ENCODE measurements at places on chromosomes 2 and 18.

DNA sequence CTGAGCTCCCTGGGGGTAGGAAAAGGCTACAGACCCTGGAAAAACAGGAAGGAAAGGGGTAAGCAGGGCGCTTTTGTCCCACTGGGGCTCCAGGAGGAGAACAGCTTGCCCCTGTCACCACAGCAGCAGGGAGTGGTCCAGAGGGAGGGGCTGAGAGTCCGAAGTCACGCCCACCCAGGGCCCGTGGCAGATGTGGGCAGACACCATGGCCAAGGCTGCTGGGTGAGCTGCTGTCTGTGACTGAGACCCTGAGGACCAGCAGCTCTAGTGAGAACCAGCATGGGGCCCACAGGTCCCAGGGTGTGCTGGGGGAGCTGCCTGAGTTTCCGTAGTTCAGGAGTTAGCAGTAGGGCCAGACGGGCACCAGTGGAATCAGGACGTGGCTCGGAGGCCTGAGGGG is 162.0 kb downstream of the SPP2 start:
- no peak for DNase-seq

DNA sequence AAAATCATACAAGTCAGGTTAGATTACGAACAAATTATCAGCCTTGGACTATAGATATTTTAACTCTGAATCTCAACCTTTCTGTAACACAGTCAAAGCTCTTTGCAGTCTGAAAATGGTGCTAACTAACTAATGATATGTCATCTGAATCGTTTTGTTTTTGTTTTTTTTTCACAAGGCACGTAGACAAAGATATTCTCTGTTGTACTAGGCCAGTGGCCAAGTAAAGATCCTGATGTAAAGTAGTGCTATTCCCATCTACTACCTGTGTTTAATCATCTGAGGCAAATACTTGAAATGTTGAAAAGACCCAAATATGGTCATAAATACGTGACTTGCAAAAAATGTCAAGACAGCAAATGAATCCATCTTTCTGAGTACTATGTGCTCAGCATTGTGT is 65.7 kb downstream of the REL start:
- no peak for DNase-seq

DNA sequence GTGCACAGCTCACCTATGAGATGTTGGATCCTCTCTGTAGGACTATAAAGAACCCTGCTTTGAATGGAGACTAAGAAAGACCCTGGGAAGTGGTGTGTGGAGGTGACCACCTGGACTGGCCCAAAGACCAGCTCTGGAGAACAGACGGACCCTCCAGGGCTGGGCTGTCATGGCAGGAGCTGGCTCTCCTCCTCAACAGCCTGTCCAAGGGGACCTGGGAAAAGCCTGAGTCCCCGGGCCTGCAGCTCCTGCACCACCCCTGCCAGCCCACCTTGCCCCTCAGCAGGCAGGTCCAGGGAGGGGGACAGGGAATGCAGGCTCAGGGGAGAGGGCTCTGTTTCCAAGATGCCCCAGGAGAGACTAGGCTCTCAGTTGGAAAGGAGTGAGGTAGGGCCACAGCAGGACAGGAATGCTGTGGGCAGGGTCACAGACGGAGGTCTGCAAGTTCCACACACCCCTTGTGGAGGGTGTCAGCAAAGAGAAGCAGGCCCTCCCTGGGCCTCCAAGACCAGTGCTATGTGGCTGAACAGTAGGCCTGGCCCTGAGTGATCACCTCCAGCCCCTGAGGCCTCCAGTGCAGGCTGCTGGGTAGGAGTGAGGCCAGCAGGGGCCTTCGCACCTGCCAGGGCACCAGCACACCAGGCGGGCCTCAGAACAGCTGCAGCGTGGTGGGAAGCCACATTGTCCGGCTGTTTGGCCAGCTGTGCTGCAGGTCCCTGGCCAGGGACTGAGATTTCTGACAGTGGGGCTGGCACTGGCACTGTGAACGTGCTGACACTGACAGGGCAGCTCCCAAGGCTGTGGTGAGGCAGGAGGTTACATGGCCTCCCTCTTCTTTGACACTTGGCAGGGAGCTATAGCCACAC is 86.4 kb upstream of the OTOS start:
- DNase-seq, result no peak

GRCh38 chr2:45696708-45697107 is 45.2 kb downstream of the PRKCE start:
- DNase-seq, result no peak

- DNase-seq, result no peak
These were observed 433 bp downstream of the NPC1 start for GRCh38 chr18:23585897-23586248.

DNA sequence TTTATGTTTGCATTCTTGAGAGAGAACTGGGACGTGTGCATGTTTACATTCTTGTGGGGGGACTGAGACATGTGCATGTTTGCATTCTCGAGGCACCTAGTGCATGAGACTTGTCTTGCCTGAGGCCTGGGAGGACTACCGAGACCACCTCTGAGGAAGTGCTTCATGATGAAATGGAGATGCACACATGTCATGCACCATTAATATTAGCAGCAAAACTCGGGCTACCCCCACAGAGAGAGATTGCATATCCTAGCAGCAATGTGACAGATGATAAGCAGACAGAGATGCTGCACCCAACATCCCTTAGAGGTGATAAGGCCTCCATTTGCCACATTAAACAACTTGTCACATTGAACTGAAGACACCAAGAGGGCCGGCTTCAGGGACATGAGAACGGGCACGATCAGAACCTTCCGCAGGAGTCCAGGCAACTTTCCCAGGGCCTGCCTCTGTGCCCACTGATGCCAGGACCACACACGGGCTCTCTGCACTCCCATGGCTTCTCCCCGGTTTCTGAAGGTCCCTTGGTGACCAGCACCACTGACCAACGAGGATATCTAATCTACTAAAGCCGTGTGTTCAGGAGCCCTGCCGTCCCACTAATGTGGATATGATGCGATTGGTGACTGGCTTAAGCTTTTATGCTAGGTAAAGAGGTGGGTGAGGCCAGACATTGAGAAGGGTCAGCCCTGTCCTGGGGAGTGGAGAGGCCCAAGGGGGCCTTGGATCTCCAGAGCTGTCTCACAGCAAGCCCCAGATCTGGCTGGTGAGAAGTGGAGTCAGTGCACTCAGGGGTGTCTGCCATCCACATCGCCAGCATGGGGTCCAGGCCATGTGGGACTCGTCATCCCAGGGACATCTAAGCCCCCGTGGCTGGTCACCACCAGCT is 208.3 kb downstream of the NDUFA10 start:
- no peak for DNase-seq

All from stimulated activated CD8-positive, alpha-beta memory T cell treated with anti-CD3 and anti-CD28 coated beads, Interleukin-4, amount 100 ng/mL, for 1 hour (primary cell).